ENCODE measurements at places on chromosomes 4 and X. TPM values are rescaled to one million over a fixed set of nuclear protein-coding genes. Genes with fewer than 3 reads are reported as not detected.

IBSP gene
- not detected for total RNA-seq

OPRPN gene
- not detected for total RNA-seq

CENPVL2 gene
- 1.6 TPM for total RNA-seq

RNF113A gene
- 11.5 TPM for total RNA-seq

FDCSP gene
- total RNA-seq = not detected

ZFYVE28 gene
- total RNA-seq = 1.4 TPM

PPAT gene
- 52.9 TPM for total RNA-seq

VSIG4 gene
- total RNA-seq = not detected

GRID2 gene
- 1.3 TPM for total RNA-seq

DNA sequence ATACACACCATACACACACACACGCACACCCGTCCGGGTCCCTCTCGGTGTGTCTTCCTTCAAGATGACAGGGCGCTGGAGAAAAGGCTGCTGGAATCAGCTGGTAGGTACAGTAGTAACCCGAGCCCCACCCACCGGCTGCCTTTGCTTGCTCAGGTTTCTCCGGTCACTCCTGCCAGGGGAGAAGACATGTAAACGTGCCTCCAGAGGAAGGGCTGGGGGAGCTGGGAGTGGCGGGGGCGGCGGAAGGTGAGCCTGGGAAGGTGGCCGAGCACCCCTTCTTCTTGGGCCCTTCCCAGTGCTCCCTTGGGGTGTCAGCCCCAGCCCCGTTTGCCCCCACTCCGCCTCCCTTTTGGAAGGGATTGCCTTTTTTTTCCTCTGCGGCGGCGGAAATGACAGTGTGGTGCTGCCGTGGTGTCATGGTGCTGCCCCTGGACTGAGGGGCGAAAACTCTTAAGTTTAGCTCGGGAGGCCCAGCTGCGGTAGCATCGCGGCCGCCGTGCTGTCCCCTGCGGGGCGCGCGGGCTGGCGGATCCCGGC is at the start of gene MID2:
MID2 (plus strand) TSS at position 169 of the 540 bp plus-strand sequence. CDS start 561 bp downstream, outside the sequence.
- peak within 1 kb of the TSS; percentile 78 for H3K4me3 ChIP-seq
- peaks cover 7% of the 10 kb centered on the region for H3K4me1 ChIP-seq
- peaks cover 31% of the 10 kb centered on the region for H3K27me3 ChIP-seq
- no peaks in the 10 kb centered on the region for H3K36me3 ChIP-seq
- peak; percentile 8 for DNase-seq
- no peak within 1 kb of the TSS for H3K27ac ChIP-seq

- no peak overlapping the region for H3K4me3 ChIP-seq
- no peak for DNase-seq
- no peak overlapping the region for H3K27ac ChIP-seq
- H3K36me3 ChIP-seq = no peaks in the 10 kb centered on the region
- no peaks in the 10 kb centered on the region for H3K4me1 ChIP-seq
These were observed 134.8 kb downstream of the HS3ST1 start for GRCh38 chr4:11293866-11294265.

DNA sequence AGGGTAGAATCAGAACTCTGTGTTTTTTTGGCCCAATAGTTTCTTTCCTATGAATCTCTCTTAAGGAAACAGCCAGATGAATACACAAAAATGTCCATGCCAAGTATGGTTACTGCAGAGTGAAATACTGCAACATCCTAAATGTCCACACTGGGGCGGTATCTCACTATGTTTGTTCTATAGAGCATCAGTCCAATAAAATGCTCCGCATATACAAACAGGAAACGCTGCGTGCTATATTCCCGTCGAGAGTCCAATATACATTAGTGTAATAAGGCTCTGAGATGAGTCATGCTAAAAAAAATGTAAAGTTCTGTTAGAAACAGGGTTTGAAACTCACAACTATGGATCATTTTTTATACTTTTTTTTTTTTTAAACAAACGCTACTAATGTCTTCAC is 72.9 kb upstream of the ENOX2 start:
- H3K27me3 ChIP-seq = peaks cover 23% of the 10 kb centered on the region
- peak; percentile 64 for DNase-seq
- H3K36me3 ChIP-seq = no peaks in the 10 kb centered on the region

- H3K27ac ChIP-seq = no peak overlapping the region
- no peak overlapping the region for H3K4me3 ChIP-seq
- no peaks in the 10 kb centered on the region for H3K27me3 ChIP-seq
- DNase-seq = no peak
- no peaks in the 10 kb centered on the region for H3K4me1 ChIP-seq
- peaks cover 40% of the 10 kb centered on the region for H3K36me3 ChIP-seq
These were observed 197.3 kb downstream of the OR13H1 start for GRCh38 chrX:131741103-131741581.

DNA sequence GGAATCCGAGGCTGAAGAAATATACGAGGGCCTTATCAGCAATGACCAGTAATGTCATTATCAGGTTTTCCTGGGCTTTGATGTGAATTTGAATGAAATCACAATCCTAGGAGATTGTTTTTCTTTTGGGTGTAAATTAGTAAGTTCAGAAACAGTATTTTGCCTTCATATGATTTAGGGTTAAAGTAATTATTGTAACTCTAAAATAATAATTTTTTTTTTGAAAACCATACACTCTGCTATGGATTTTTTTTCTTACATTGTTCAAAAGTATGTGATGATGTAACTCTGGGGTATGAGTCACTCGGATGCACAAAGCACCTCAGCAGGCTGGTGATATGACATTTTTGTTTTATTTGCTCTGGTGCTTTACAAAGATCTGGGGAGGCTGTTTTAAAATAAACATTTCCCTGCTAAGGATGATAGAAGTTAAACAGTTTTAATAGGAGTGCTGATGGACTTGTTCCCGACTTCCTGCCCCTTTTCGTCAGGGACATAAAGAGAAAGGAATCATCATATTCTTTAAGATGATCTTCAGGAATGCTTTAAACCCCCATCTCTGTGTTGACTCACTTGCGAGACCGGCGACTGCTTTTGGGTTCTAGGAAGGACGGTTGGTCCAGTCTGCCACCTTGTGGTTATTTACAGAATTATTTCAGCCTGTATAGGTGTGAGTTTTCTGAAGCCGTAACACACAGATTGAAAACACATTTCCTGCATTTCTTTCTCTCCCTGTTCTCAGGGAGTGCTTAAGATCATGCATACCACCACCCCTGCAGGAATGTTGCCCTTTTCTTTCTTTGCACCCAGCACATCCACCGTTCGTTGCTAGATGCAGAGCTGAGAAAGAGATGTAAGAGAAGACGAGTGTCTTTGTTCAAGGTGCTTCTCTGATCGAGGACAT is 72.5 kb downstream of the RAPGEF2 start:
- no peaks in the 10 kb centered on the region for H3K27me3 ChIP-seq
- peak; percentile 50 for DNase-seq
- H3K4me3 ChIP-seq = no peak overlapping the region

DNA sequence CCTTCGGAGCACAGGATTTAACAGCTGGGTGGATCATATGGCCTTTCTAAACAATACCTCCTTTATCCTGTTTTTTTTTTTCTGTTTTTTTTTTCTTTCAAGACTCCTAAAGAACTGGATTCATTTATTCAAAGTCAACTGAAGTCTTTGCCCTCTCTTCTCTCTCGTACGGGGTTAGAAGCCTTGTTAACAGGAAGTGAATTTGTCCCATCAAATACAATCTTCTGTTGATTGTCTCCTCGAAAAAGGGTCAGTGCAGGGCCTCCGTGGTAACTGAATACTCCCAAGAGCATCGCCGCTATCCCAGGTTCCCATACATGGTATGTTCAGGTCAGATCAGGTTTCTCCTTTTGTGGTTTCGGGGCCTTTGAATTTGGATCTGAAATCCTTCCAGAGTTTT is 1.8 kb upstream of the TMEM128 start:
- peaks cover 49% of the 10 kb centered on the region for H3K4me1 ChIP-seq
- peaks cover 3% of the 10 kb centered on the region for H3K27me3 ChIP-seq
- no peak for DNase-seq
- peak overlapping the region; percentile 81 for H3K27ac ChIP-seq
- H3K4me3 ChIP-seq = peak overlapping the region; percentile 86

DNA sequence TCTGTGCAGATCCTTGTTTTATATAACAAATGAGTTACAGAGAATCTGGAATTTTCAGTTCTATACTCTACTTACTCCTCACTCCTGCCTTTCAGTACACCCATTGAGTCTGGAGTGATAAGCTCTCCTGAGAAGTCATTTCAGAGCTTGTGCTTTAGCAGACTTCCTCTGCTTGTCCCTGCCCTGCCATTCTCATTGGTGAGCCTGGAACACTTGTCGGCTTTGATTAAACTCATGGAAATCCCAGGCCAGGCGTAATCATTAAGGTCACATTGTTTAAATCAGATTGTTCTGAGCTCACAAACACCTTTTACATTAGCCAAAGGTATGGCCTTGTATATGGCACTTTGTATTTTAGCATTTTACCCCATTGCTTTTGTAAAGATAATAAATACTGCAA is 102.7 kb downstream of the CNKSR2 start:
- no peak overlapping the region for H3K27ac ChIP-seq
- H3K27me3 ChIP-seq = no peaks in the 10 kb centered on the region
- H3K4me1 ChIP-seq = peaks cover 10% of the 10 kb centered on the region
- H3K36me3 ChIP-seq = no peaks in the 10 kb centered on the region
- H3K4me3 ChIP-seq = no peak overlapping the region
- DNase-seq = no peak

DNA sequence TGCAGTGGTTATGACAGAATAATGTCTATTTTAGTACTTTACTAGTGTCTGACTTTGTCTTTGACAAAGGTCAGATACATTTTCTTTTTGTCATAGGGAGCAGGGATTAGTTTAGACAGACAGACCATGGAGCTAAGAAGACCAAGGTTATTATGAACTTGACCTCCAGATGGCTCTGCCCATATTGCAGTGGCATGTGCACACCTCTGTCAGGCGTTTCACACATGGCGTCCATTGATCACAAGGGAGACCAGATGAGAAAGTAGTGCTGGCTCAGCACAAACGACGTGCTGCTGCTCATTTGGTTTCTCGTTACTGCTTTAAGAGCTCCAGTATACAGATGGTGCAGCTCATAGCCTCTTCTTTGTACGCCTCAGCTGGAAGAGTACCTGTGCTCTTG is 56.3 kb upstream of the HPSE start:
- no peaks in the 10 kb centered on the region for H3K4me1 ChIP-seq
- no peak for DNase-seq
- no peaks in the 10 kb centered on the region for H3K36me3 ChIP-seq
- no peak overlapping the region for H3K27ac ChIP-seq

DNA sequence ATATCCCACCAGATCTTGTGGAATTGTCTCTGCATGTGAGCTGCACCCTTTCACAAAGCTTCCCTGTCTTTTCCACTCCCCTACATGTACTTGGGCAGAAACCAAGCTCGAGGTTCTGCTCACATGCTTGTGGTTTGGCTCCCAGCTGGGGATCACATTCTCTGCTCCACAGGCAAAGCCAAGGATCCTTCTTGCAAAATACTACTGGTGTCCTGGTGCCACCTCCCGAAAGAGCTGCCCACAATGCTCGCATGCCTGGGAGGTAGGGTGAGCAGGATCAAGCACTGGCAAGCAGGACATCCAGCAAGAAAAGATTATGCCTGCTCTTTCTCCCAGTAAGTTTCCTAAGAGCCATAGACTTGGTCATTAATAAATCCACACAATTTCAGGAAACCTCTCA is 45.1 kb upstream of the PPARGC1A start:
- no peak overlapping the region for H3K4me3 ChIP-seq
- H3K4me1 ChIP-seq = peaks cover 5% of the 10 kb centered on the region
- H3K27ac ChIP-seq = no peak overlapping the region
- DNase-seq = no peak
- no peaks in the 10 kb centered on the region for H3K27me3 ChIP-seq

DNA sequence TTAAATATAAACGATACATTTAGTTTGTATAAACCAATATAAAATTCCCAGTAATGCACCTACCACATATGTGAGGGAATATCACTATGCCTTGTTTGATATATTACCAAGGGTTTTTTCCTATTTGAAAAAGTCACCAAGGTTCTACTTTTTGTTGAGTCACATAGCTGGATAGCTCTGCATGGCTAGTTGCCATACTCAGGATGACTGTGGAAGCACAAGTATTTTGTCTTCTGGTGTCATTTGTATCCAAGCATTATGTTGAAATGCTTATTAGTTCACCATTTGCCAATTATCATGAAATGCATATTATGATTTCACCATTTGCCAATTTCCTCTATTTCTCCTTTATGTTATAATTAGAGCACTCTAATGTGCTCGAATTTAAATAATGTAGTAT is 162.7 kb upstream of the TTC29 start:
- no peak overlapping the region for H3K4me3 ChIP-seq
- H3K27me3 ChIP-seq = no peaks in the 10 kb centered on the region
- DNase-seq = no peak
- H3K4me1 ChIP-seq = no peaks in the 10 kb centered on the region
- no peak overlapping the region for H3K27ac ChIP-seq

- no peak overlapping the region for H3K4me3 ChIP-seq
- H3K27ac ChIP-seq = no peak overlapping the region
- H3K4me1 ChIP-seq = peaks cover 4% of the 10 kb centered on the region
- no peak for DNase-seq
- peaks cover 5% of the 10 kb centered on the region for H3K36me3 ChIP-seq
- no peaks in the 10 kb centered on the region for H3K27me3 ChIP-seq
These were observed 32.7 kb downstream of the ACSL1 start for GRCh38 chr4:184792950-184793555.

- H3K36me3 ChIP-seq = no peaks in the 10 kb centered on the region
- no peak overlapping the region for H3K4me3 ChIP-seq
- no peak overlapping the region for H3K27ac ChIP-seq
- H3K4me1 ChIP-seq = peaks cover 8% of the 10 kb centered on the region
- no peak for DNase-seq
These were observed 104.6 kb downstream of the DTHD1 start for GRCh38 chr4:36385951-36386571.

- H3K27me3 ChIP-seq = no peaks in the 10 kb centered on the region
- no peak overlapping the region for H3K4me3 ChIP-seq
- H3K27ac ChIP-seq = no peak overlapping the region
- no peak for DNase-seq
These were observed 324.2 kb downstream of the TMA16 start for GRCh38 chr4:163818673-163819072.

DNA sequence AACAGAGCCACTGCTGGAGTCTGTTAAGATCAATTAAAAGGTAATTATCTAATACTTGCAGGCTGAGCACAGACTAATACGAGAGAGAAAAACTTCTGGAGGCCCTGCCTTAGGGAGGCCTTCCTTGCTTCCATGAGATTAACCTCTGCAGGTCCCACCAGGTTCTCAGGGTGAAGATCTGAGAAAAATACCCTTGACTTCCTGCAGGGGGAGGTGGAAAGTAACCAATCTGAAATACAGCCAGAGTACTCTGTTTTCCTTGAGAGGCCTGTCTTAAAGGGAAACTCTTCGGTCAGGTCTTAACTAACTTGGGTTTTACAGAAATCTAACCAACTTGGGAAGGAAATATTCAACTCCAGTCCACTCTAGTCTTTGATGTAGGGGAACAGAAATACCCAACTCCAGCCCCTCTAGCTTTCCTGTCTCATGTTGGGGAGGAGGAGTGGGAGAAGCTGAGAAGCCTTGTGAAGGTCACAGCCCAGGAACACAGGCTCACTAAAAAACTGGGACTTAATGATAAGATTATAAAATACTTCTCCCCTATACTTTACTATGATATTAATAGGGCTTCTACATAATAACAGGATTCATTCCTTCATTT is 77.1 kb downstream of the TBCK start:
- H3K27ac ChIP-seq = no peak overlapping the region
- H3K27me3 ChIP-seq = no peaks in the 10 kb centered on the region
- no peak overlapping the region for H3K4me3 ChIP-seq
- DNase-seq = peak; percentile 4

- no peak overlapping the region for H3K4me3 ChIP-seq
- peaks cover 3% of the 10 kb centered on the region for H3K27me3 ChIP-seq
- H3K36me3 ChIP-seq = peaks cover 3% of the 10 kb centered on the region
- DNase-seq = no peak
These were observed 3.6 kb upstream of the MAGED1 start for GRCh38 chrX:51889851-51890250.
